Endothelial cell (in vitro differentiated cells): ENCODE measurements at places on chromosomes 16 and 17.

GRCh38 chr16:80985611-80986010 lies 21.1 kb downstream of the CMC2 start:
- no peak for DNase-seq

DNA sequence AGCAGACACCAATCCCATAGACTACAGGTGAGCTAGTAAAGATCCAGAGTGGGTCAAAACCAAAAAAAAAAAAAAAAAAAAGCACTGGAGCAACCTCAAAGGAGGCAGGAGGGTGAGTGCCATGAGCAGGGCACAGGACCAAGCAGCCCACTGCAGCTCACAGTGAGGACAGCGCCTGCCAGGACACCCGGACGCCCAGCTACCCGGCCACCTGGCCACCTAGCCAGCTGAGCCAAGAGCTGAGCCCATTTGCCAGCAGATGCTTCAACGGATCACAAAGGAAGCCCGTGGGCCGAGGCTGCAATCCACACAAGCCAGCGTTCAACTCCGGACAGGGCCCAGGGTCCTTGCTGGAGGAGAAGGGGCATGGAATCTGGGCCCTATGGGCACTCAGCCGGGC lies 15.1 kb downstream of the AXIN1 start:
- no peak for DNase-seq

DNA sequence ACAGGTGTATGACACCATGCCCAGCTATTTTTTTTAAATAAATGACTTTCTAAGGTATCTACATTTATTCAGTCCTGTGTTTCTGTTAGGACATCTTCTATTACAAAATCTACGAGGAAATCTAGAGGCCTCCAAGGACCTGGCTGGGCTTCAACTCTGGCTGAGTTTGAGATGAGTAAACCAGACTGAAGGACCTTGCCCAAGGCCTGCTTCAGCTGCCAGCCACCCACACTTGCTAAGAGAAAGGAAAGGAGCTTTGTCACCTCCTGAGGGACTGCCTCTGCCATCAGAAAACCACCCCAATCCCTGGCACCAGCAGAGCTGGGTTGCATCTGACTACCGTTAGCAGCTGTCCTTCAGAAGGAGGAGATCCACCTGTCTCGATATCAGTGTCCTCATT lies 1.3 kb upstream of the MYO1D start:
- no peak for DNase-seq

DNA sequence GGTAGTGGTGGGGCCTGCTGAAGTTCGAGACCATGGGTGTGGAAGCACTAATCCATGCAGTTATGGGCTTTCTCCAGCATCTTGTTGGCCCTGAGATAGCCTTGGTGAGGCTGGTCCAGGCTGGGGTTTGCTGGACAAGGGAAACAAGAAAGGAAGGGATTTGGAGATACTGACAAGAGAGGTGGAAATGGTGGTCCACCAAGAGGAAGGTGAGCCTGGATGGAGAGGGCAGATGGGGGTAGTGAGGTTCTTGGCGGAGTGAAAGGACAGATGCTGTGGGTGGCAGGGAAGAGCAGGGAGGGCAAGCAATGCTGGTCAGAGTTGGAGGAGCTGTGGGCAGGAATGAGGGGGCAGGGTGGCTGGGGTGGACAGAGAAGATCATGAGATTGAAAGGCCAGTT lies 5.5 kb upstream of the SMPD3 start:
- no peak for DNase-seq

DNA sequence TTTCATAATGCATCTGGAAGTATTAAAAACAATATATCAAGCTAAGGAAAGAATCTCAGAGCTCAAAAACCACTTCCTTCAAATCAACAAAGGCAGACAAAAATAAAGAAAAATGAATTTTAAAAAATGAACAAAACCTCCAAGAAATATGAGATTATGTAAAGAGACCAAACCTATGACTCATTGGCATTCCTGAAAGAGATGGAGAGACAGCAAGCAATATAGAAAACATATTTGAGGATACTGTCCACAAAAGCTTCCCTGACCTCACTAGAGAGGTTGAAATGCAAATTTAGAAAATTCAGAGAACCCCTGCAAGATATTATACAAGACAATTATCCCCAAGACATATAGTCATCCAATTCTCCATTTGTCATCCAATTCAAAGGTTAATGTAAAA lies 311.3 kb upstream of the SOX9 start:
- no peak for DNase-seq

- DNase-seq = no peak
Measured at GRCh38 chr16:89883346-89884040, 10.1 kb downstream of the TCF25 start.

GRCh38 chr16:53849994-53850393 lies 146.0 kb downstream of the FTO start:
- DNase-seq = no peak

GRCh38 chr17:75535119-75535537 lies 9.6 kb downstream of the LLGL2 start:
- no peak for DNase-seq

GRCh38 chr16:6081320-6081976 lies 983.9 kb upstream of the EEF2KMT start:
- DNase-seq = peak; percentile 64
